HFF-Myc (cell line): ENCODE measurements at places on chromosomes 13 and 19.

GRCh38 chr19:43464134-43464775, 1.2 kb downstream of the LYPD3 start:
- DNase-seq = no peak

DNA sequence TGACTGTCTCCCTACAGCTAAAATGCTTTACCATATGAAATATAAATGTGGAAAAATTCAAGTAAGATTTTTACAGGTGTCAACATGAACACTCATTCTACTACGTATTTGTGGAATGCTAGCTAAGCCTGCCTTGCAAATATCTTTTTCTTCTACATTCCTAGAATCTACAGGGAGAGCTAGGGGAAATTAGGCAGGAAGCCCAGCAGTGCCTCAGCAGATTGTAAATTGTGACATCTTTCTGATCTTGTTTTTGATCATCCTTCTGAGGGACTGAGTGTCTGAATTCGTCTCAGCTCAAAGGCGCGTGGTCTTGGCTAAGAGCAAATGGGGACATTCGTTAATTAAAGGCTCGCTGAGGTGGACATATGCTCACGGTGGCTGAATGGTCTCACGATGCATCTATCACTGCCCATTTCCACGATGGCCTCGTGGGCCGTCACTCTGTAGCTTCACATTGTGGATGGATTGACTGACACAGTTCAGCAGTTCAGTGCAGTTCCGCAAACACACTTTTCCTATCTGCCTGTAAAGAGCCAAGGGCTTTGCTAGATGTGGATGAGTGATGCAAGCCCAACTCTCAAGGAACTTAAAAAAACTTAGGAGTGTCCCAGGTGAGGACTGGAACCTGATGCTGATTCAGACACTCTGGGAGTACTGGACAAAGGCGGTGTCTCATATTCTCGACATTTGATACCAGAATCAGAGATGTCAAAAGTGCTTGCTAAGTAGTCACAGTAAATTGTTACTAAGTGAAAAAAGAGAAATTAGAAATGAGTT, 562.5 kb downstream of the EFNB2 start:
- DNase-seq = no peak

GRCh38 chr19:5958074-5958850, 19.7 kb downstream of the RANBP3 start:
- DNase-seq = no peak

DNA sequence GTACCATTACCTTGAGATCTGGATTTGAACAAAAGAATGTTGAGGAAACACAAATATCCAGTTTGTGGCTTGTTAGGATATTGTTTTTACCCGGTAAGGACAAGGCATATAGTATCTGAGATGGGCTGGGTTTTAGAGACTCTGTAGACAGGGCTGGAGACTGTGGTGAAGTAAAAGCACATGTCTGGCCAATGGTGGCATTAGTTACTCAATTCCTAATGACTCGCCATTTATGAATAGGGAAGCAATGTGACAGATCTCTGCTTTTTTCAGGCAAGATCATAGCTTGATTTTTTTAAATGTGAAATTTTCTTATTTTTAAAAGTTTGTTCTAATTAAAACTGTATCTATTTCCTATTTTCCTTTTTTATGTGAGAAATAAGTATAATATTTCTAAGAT, 371.1 kb upstream of the SPRY2 start:
- no peak for DNase-seq

DNA sequence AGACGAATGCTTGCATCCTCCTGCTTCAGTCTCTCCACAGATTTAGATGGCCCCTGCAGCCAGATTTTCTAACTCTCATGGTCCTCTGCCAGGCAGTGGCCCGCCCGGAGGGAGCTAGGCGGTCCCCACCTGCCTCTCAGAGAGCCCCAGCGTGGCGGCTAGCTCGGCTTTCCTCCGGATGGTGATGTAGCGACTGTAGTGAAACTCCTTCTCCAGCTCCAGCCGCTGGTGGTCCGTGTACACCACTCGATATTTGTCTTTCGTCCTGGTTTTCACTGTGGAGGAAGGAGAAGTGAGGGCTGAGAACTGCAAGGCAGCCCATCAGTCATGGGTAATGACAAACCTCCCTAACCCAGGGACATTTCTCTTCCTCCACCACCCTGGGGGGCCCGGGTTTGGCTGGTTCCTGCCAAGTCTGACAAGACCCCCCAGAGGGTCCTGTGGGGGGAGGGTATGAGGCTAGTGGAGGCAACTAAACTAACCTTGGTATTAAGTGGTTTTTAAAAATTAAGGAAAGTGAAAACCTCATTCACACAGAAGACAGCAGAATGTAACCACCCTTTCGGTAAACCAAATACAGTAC, 4.3 kb downstream of the CDX2 start:
- DNase-seq = no peak

- no peak for DNase-seq
Observed at GRCh38 chr13:47865883-47866282, 135.2 kb downstream of the SUCLA2 start.
